Stimulated activated CD8-positive, alpha-beta memory T cell treated with anti-CD3 and anti-CD28 coated beads, Interleukin-2, amount 100 ng/mL, for 1 hour (primary cell): ENCODE measurements at places on chromosomes 5 and 9.

DNA sequence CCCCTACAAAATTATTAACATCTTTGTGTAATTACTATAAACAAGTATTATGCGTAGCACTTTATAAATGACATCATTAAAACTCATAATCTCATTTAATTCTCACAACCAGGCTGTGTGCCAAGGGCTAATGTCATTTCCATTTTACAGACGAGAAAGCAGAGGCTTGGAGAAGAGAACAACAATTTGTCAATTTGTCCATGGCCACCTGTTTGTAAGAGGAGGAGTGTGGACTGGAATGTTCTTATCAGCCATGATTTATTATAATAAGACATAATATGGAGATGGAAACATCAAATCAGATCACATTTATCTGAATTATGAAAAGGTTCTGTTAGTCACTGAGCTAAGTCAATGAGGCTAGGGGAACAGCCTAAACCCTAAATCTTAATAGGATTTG, 97.0 kb downstream of the DROSHA start:
- DNase-seq: no peak

GRCh38 chr5:115475788-115476187, 68.8 kb downstream of the FEM1C start:
- no peak for DNase-seq

GRCh38 chr9:117551171-117551570, 136.3 kb upstream of the ASTN2 start:
- DNase-seq: no peak

DNA sequence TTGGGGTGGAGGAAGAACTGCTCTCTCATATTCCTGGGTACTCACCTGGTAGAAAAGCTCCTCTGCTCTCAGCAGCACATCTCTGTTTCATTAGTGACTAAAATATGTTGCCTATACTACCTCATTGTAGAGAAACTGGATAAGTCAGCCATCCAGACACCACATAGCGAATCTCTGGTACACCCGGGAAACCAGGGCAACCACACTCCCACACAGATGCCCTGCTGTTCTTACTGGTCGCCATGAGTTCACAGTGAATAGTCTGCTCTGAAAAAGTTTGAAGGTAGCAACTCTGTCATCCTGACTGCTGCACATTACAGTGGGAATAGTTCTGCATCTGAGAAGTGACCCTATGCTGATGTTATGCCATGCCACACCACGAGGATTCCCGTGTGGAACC, 135.0 kb downstream of the ENTREP1 start:
- DNase-seq: no peak

DNA sequence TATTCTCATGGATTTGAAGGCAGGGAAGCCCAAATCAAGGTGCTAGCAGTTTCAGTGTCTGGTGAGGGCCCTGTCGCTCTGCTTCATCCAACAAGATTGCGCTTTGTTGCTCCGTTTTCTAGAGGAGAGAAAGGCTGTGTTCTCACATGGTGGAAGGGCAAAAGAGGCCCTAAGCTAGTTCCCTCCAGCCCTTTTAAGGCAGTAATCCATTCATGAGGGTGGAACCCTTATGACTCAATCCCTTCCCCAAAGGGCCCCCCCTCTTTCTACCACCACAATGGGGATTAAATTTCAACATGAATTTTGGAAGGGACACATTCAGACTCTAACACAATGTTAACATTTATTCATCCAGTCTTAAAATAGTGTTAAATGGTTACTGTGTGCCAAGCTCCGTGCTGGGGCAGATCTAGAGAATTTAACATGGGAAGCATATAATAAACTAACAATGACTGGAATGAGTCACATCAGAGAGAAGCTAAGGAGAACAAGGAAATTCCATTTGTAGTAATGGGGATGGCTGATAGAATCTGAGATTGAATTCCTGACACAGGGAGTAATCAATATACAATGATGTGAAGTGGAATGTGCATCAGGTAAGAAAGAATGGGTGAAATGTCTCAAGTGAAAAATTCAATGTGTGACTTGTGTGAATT, 382.8 kb upstream of the ZNF608 start:
- no peak for DNase-seq

DNA sequence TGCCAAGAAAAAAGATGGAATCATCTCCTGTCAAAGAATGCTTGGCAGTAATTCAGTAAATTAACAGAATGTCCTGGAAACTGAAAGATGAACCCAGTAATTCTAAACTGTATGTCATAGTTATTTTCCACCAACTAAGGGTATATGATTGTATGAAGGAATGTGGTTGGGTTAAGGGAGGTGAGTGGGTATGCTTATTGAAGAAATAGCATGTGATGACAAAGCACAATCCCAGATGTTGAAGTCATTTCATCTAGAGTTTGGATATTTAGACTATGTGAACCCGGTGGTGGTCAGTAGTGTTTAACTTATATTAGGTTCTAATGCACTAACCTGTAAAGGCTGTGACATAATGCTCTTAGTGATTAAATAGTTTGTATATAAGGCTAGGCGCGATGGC, 87.3 kb downstream of the CDKN2A start:
- no peak for DNase-seq

GRCh38 chr9:136119061-136119882, 597 bp upstream of the TMEM250 start:
- DNase-seq: no peak
